ENCODE measurements at places on chromosomes 4 and X.

GRCh38 chr4:176498617-176499256 lies 179.0 kb downstream of the SPCS3 start:
- no peak for DNase-seq

- DNase-seq, result no peak
Observed at GRCh38 chrX:19862634-19863211, 24.7 kb downstream of the SH3KBP1 start.

GRCh38 chr4:68368691-68369131 lies 18.8 kb upstream of the YTHDC1 start:
- DNase-seq, result peak; percentile 81

GRCh38 chrX:108558217-108558616 lies 118.6 kb downstream of the COL4A5 start:
- no peak for DNase-seq

DNA sequence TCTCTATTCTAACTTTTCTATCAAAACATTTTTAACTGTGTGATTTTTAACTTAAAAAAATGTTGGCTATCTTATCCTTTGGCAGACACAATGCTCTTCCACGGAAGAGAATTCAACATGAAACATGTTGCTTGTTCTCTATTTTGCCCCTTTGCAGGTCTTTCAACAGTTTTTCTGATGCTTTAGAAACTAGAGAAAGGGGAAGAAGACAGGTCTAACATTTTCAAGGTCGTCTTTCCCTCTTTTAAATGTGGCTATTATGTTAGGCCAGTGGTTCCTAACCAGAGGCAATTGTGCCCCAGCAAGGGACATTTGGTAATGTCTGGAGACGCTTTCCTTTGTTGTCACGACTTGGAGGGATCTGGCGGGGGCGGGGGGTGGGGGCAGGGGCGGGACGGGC lies 95.0 kb downstream of the SH3KBP1 start:
- no peak for DNase-seq

DNA sequence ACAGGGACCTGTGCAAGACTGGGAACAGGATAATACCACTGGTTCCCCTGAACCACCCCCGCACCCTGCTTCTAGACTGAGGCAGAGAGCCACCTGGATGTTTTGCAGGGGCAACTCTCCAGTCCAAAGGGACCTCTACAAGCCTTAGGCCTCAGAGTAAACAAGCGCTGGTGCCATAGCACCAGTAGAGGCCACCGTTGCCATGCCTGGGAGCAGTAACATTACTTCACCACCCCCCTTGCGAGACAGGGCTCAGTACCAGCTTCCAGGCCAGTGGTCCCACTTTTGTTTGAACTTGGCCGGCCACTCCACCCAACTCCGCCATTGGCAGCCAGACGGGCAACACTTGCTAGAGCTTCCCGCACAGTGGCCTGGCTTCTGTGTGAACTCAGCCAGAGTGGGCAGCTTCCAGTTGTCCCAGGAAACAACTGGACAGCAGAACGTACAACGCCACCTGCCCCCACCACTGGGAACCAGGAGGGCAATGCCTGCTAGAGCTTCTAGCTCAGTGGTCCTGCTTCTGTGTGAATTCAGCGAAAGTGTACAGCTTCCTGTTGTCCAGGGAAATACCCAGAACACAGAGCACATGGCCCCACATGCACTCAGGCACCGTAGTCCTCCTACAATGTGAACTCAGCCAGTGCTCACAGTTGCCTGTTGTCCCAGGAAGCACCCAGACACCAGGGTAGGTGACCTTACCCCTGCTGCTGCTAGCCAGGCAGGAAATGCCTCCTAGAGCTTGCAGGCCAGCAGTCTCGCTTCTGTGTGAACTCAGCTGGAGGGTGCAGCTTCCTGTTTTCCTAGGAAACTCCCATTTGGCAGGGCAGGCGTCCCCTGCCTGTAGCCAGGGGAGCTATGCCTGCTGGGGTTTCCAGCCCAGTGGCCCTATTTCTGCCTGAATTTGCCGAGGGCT lies 39.9 kb upstream of the PCDH19 start:
- no peak for DNase-seq

DNA sequence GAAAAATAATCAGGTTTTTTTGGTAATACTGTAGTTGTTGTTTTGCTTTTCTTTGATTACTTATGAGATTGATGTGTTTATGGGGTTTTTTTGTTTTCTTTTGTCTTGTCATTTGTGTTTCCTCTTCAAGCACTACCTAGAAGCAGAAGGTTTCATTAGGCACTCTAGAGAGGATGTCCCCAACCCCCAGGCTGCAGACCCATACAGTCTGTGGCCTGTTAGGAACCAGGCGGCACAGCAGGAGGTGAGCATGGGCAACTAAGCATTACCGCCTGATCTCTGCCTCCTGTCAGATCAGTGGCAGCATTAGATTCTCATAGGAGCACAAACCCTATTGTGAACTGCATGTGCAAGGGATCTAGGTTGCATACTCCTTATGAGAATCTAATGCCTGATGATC lies 22.9 kb upstream of the NOCT start:
- no peak for DNase-seq

DNA sequence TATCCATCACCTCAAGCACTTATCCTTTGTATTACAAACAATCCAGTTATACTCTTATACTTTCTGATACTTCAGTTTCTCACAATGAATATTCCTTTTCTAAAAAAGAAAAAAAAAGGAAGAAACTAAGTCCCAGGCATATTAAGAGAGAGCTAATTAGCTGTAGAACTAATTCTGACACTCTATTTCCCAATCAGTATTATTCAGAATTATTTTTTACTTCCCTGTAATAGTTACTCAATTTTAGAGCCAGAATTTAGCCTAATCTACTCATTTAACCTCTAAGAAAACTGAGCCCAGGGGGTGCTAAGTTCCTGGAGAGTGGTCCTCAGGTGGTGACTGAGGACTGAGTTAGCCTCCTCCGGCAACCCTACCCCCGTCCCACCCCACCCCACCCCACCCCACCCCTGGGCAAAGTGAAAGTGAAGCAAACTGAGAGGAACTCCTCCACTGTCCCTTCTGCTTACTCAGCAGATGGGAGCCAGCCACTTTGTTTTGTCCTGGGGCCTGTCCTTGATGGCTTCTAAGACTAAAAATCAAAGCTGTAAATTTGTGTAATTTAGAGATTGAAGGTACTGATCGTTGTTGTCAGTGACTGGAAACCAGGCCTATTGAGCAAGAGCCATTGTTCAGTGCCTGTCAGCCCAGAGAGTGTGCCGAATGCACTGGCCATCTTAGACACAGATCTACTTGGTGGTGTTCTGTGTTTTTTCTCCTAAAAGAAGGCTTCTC lies 162.1 kb downstream of the CBR4 start:
- no peak for DNase-seq

DNA sequence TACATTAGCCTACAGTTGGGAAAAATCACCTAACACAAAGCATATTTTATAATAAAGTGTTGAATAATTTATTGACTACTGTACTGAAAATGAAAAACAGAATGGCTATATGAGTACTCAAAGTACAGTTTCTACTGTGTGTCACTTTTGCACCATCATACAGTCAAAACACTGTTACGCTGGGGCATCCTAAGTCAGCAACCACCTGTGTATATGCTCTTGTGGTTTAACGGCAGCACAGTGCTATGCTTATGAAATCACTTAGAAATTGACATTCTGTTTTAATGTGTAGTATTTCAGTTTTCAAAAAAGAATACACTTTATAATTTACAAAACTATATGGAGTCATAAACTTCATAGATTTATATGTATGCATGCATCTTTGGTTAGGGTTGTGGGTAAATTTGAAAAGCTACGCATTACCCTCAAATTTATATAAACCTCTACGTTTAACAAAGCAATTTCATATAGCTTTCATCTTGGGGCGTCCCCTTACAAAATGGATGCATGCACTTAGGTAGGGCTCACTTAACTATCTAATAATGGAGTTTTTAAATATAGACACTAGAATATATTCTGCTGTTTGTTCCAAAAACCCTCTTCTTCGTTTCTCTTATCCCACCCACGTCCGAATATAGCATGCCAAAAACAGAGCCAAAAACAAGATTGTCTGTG lies 690 bp upstream of the NEIL3 start:
- DNase-seq, result peak; percentile 10

DNA sequence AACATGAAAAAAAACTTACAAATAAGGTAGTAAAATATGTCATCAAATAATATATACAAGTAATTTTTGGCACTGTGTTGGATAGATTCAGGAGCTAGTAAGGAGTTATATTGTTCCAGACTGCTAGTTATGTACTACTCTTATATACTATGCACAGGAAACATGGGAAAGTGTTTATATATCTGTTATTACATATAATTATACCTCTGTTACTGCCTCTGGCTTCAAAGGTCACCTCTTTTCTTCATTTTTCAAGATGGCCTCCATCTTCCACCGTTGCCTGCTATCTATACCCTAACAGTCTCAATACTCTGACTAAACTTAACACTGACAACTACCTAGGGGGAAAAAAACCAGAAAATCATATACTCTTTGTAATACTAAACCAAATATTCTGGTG lies 29.5 kb downstream of the LIN54 start:
- no peak for DNase-seq

DNA sequence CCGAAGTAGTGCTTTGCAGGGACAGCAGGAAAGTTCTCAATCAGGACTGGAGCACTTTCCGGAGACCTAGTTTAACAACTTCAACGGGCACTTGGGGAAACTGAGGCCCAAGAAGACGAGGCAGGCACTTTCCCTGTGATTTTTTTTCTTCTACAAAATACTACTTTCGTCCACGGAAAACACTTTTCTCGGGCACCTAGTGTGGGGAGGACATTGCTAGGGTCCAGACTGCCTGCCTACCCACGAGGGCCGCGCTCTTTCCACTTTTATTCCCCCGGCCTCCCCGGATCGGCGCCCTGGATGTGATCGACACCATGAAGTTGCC lies 125.4 kb upstream of the CXorf66 start:
- no peak for DNase-seq

DNA sequence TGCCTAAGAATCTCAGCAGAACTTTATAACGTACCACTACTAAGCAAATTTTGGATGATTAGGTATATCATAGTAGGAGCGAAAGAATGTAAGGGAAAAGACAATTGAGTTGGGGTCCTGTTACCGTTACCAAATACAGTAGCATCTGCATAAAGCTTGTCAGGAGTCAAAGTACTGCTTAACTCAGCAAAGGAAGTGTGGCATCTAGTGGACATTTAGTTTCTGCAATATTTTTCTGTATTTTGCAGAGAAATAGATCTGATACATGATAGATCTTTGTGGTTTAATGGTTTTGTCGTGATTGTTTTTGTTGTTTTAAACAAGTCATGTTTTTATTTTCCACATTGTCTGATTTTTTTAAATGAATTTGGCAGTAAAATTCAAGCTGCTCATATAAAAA lies 81.0 kb upstream of the SMARCAD1 start:
- peak; percentile 5 for DNase-seq

- no peak for DNase-seq
Observed at GRCh38 chrX:16981209-16981608, 34.8 kb downstream of the REPS2 start.

DNA sequence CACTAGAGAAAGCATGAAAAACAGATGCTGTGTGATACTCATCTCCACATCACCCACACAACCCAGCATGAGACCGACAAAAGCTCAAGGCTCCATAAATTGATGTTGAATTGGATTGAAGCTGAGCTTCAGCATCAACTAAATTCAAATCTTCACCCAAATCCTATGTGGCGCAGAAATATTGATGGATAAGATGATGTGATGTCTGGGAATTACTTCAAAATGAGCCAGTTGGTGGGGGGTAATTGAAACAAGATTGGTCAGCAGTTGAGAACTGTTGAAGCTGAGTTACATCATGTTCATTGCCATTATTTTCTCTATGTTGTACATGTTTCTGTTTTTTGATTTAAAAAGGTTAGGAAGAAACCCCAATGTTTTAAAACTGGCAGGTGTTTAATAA lies 166.5 kb upstream of the STS start:
- DNase-seq, result no peak

- DNase-seq, result no peak
Observed at GRCh38 chrX:16594490-16594889, 55.5 kb upstream of the S100G start.

DNA sequence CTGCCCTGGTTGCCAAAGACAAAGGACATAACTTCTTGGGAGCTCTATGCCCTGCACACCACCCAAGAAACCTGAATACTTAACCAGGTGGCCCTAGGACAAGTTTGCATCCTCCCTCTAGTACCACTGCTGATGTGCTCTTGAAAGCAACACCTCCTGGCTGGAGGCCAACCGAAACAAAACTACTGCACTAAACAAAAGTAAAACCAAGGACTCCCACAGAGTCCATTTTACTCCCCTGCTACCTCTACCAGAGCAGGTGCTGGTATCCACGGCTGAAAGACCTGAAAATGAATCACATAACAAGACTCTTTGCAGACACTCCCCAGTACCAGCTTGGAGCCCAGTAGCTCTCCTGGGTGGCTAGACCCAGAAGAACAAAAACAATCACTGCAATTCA lies 941.8 kb downstream of the RAPGEF2 start:
- DNase-seq, result no peak

DNA sequence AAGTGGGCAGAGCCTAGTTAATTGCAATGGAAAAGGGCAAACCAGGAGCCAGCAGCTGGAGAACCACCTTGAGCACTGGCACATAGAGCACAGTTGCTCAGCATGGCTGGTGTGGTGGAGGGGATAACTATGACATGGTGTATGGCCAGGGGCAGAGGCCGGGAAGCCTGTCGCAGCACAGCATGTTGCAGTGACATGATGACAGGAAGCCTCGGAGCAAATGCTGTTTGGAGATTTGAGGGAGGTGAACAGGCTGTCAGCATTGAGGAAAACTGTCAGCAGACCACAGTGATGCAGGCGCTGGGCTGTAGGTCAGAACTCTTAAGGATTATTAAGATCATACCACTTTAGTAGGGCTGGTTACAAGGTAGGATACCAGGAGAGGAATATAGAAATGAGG lies 228.7 kb downstream of the CBR4 start:
- no peak for DNase-seq

DNA sequence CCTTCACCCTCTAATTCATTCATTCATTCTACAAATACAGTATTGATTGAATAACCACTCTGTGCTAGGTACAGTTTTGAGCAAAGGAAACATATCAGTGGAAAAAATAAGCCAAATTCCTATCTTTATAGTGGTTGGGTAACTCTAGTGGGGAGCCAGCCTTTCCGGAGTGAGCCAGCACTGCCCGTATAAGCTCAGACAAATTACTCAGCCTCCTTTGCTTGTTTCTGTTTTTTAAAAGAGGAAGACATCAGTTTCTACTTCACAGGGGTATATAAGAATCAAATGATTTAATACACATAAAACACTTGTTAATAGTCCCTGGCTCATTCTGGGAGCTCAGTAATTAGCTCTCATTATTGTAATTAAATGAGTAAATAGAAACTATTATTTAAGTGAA lies 238.2 kb upstream of the MAD2L1 start:
- DNase-seq, result no peak

- DNase-seq, result peak; percentile 90
Observed at GRCh38 chrX:318068-318738, 393 bp downstream of the GTPBP6 start.

DNA sequence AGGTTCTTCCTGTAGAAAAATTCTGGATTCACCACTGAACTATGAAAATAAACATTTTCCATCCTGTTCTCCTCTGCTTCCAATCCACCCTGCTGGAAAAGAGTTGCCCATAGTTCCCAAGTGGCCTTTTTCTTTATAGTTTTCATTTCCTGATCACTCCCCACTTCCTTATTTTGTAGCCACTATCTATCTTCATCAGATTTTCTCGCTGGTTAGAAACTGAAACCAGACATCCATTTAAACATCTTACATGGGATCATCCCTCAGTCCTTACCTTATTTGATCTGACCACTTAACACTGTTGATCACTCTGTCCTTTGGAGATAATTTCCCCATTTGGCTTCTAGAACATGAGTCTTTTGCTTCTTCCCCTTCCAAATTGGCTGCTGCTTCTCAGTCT lies 42.2 kb upstream of the SCOC start:
- DNase-seq, result no peak

GRCh38 chrX:39809331-39809730 lies 288.4 kb downstream of the BCOR start:
- DNase-seq, result no peak

Measured in ACHN (cell line).